ENCODE measurements at places on chromosomes 13 and 19.

DNA sequence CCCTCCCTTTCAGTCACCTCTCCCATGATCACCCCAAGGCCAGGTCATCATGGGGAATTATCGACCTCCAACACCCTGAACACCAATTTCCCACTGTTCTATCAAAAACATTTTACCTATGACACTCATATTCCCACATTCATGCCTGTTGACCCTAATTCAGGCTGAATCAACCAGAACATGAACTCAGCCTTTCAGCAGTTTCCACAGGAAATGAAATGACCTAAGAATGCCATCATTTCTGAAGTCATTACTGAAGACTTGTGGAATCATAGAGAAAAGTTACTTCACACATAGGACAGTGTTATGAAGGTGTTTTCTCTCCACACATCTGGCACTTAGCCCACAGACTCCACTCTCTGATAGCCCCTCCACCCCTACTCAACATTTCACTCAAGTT is 29.9 kb upstream of the FAM124A start:
- DNase-seq: no peak

DNA sequence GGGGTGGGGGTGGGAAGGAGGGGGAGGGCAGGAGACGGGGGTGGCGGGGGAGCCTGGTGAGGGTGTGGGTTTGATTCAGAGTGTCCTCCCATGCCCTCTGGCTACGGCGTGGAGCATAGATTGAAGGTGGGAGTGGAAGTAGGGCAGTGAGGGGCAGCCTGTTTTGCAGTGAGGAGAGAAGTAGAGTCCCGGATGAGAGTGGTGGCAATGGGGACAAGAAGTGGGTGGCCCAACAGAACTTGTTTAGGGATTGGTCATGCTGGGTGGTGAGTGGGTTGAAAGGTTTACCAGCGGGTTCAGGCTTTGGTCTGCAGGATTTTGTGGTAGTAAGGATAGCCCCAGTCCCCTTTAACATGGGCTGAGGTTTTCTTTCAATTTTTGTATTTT is 35.5 kb downstream of the SIPA1L3 start:
- DNase-seq: no peak

GRCh38 chr13:87837946-87838345 is 166.8 kb downstream of the SLITRK5 start:
- no peak for DNase-seq

DNA sequence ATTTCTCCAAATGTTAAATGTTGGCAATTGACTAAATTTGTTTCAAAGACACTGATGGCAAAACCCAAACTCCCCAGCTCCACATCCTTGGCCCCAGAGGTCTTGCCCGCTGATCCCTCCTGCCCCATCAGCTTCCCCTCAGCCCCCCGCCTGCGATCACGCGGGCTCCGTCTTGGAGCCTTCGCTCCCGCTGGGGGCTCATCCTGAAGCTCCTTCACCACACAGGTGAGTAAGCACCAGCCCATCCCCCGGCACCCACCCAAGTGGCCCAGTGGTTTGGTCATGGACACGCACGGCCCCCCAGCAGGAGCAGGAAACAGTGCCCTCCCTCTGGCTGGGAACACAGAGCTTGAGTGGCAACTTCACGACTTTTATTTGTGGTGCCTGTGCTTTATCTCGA is 14.9 kb downstream of the EPS8L1 start:
- no peak for DNase-seq

DNA sequence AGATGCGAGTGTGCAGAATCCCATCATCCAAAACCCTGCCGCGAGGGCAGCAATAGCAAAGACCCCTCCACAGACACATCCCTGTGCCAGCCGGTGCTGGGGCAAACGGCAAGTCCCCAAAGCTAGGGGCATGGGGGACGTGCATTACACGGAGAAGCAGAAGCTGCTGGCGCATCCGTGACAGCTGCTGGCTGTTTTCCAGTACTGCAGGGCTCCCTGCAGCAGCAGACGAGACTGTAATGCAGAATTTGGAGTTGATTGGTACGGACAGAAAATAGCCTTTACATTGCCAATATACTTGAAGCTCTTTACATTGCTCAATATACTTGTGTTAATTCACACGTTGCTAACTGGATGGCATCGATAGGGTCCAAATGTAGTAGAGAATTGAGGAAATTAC is 77.2 kb upstream of the TMTC4 start:
- no peak for DNase-seq

DNA sequence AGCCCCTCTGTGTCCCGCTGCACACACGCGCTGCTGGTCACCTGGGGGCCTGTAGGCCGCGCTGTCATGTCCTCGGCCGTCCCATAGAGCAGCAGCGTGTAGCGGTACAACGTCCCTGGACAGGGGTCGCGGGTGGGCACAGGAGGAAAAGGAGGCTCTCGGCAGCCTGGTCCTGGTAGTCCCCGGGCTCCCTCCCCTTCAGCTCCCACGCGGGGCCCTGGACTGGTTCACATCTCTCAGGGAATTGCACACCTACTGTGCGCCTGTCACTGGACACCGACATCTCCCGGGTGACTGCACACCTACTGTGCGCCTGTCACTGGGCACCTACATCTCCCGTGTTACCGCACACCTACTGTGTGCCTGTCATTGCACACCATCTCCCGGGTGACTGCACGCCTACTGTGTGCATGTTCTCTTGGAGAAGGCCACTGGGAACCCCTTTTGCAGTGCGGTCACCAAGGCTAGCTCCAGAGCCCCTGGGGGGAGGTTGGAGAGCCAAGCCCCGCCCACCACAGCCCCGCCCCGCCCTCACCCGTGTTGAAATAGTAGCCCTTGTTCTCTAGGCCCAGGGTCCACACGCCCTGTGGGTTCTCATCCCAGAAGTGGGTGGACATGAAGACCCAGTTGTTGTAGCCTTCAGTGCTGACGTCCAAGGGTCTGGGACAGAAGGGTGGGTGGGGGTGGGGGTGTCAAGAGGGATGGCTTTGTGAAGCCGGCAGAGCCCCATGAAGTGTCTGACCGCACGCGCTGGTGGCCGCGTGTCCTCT is 3.5 kb upstream of the C19orf25 start:
- no peak for DNase-seq

GRCh38 chr19:35166100-35167063 is 11.8 kb downstream of the FXYD5 start:
- no peak for DNase-seq

DNA sequence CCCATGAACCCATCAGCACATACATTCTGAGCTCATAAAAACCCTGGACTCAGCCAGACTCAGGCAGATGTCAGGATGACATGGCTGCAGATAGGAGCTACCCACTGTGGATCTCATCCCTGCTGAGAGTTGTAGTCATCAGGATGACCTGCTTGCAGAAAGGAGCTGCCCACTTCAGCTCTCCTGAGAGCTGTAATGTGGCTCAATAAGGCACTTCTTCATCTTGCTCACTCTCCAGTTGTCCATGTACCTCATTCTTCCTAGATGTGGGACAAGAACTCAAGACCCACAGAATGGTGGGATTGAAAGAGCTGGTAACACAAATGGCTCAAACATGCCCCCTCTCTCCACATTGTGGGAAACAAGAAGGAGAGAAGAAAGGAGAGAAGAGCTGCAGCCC is 58.2 kb downstream of the SLITRK1 start:
- DNase-seq: no peak

GRCh38 chr13:79779761-79780160 is 298.8 kb downstream of the NDFIP2 start:
- DNase-seq: no peak

DNA sequence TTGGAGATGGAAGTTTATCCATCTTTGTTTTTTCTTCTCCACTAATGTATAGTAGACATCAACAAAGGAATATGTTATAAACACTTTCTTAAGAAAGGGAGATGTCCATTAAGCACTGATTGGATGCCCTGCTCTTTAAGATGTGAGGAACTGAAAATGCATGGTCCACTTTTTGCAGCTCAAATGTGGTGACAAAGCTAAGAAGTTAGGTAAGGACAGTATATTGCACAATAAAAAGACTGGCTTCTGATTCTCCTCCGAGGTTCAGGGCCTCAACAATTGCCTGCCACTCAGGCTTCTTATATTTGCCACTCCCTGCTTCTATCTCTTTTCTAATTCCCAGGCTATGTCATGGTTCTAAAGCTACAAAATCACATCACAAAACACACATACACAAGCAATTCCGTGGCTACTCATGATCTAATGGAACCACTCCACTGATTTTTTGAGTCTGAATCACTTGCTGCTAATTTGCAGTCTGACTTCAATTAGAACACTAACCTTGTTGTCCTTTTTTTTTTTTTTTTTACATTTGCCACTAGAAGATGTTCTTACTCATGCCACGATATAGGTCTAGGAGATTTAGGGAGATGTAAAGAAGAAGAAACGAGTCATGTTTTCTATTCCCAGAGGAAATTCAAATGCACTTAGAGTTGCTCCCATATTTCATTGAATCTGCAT is 29.6 kb upstream of the TNFSF11 start:
- no peak for DNase-seq

GRCh38 chr13:30114571-30115256 is 192.6 kb downstream of the KATNAL1 start:
- DNase-seq: peak; percentile 88

GRCh38 chr13:52385870-52386269 is 20.1 kb downstream of the THSD1 start:
- no peak for DNase-seq

- DNase-seq: no peak
These were observed 13.0 kb upstream of the VSTM2B start for GRCh38 chr19:29512748-29513147.

- DNase-seq: no peak
These were observed 87.8 kb downstream of the KLF12 start for GRCh38 chr13:74046431-74046830.

- DNase-seq: no peak
These were observed at the start of gene LGALS14 for GRCh38 chr19:39704181-39705044. LGALS14 (plus strand) TSS chr19:39704481; CDS start chr19:39704529, 48 bp downstream.

- DNase-seq: no peak
These were observed 574.8 kb downstream of the MYO16 start for GRCh38 chr13:109204252-109204651.

GRCh38 chr19:6132482-6132881 is 3.0 kb upstream of the ACSBG2 start:
- no peak for DNase-seq

DNA sequence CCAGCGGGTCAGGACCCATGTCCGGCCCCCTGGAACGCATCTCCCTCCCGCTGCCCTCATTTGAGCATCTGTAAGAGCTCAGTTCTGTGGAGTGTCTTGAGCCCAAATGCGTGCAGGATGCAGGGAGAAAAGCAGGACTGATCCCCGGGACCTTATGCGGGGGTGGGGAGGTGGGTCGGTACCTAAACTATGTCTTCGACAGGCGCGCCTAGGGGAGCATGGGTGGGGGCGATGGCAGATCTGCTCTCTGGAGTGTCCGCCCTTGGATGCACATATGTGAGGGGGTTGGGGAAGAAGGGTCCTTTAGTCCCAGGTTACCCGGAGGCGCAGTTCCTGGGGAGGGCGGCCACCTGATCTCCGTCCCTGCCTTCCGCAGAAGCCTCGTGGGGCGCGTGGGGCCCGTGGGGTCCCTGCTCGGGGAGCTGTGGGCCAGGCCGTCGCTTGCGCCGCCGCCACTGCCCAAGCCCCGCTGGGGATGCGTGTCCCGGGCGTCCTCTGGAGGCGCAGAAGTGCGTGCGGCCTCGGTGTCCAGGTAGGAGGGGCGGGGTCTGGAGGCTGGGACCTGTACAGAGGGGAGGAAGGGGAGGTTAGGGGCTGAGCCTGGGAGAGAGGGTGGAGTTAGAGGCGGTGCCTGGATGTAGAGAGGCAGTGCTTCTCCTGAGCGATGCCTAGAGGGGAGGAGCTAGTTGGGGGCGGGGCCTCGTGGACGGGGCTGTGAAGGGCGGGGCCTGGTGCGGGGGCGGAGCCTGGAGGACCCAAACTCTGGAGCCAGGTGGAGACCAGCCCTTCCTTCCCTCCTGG is 2.9 kb downstream of the CILP2 start:
- DNase-seq: peak; percentile 47
